ENCODE measurements at places on chromosomes 7 and 10.

DNA sequence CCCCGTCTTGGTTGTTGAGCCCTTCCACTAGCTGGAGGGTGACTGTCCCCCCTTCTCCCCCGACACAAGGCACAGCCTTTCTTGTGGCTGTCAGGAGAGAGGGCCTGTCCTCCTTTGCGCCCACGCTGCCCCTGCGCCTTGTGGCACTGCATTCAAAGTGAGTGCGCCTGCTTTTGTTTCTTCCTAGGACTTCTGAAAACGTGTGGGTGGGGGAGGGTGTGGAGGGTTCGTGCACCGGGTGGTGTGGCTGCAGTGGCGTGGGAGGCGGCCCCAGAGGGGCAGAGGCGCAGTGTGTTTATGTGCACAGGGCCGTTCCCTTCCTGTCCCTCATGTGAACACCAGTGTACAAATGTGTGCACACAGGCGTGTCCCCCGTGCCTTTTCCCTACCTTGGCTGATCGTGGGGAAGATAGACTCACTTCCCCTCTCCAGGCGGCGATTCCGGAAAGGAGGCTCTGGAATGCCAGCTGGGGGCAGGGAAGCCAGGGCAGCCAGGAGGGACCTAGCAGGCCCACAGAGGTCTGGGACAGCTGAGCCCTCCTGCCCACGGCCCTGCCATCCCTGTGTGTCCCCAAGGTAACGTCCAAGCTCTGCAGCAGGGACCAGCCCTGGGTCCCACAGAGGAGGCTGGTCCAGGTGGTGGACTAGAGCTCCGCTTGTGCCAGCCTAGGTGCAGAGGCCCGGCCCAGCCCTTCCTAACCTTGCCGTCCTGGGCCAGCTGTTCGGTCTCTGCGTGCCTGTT lies 88.8 kb downstream of the LHPP start:
- DNase-seq: no peak

DNA sequence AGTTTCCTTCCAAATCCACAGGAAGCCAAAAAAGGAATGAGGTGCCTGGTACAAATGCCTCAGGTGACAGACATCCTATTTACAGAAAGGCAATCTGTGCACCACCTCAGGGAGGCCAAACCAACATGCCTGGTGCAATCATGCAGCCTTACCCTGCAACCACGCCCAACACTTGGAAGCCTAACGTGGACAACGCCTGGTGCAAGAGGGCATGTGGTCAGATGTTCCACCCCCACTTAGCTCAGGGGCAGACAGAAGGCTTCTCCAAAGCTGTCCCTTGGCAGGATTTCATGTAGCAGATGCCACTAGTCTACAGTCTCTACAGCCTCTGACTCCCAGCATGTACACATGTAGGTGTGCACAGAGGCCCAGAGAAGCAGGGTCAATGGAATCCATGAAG lies 89.5 kb downstream of the KCNMA1 start:
- no peak for DNase-seq

DNA sequence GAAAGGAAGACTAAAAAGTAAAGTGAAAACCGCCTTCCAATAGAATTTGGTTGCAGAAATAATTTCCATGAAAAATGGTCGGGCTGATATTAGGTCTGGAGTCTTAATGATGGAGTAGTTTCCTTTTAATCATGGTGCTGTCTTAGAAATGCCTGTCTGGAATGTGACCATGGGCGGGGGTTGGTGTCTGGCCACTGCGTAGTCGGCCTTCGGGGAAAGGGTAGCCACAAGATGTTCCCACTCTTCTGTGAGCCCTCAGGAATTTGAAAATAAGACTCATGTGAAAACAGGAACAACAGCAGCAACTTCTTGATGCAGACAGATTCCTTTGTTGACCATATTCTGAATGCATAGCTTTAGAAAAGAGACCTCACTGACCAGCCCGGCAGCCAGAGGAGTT lies 176.8 kb downstream of the KIAA1217 start:
- DNase-seq: peak; percentile 99

DNA sequence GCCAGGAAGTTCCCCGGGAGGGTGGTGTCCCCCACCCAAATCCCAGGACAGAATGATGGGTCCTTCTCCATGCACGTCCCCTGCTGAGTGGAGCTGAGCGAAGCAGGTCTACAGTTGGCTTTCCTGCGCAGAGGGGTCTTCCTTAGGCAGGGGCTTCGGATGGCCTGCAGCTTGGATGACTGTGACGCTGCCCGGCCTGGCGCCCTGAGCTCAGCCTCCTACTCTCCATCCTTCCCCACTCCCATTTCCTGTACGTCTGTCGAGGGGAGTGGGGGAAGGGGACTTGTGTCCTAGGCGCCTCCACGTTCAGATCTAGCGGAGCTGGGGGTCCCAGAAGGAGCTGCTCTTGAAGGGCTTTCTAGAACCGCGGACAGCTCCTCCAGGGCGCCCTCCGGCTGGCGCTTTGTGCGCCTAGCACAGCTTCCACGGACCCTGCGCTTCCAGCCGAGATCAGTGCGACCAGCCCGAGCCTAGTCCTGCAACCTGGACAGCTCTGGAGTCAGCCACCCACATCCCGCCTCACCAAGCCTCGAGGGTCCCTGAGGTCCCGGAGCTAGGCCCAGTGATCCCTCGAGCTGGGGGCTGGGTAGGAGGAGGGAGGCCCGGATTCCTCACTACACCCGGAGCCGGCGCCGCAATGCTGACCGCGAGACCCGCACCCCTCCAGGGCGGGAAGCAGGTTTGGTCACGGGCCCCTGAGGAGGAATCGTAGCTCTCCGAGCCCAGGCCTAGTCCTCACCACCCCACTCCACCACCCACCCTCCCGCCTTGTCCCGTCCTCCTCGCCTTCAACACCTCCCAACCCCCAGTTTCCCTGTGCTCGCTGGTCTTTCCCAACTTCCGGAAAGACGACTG lies 1.9 kb downstream of the GRID1 start:
- no peak for DNase-seq

- DNase-seq: peak; percentile 69
Observed at GRCh38 chr7:157337316-157338149, 729 bp downstream of the DNAJB6 start.

DNA sequence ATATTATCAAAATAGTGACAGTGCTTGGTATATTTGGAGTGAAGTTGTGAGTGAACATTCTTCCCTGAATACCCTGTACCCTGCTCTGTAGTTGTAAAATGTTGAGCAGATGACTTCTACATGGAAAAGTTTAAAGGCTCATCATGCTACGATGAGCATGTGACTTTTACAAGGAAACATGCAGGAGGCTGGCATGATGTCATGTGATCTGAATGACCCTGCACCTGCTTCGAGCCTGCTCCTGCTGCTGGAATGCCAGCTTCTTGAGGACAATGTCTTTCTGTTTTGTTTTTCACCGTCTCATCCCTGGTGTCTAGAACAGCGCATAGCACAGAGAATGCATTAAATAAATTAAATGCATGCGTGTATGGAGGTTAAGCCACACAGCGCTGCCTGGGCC lies 5.4 kb upstream of the INPP5A start:
- DNase-seq: no peak

- no peak for DNase-seq
Observed at GRCh38 chr10:110033701-110034235, 26.0 kb downstream of the ADD3 start.

GRCh38 chr7:5679048-5679812 lies 102.2 kb downstream of the RNF216 start:
- DNase-seq: no peak

DNA sequence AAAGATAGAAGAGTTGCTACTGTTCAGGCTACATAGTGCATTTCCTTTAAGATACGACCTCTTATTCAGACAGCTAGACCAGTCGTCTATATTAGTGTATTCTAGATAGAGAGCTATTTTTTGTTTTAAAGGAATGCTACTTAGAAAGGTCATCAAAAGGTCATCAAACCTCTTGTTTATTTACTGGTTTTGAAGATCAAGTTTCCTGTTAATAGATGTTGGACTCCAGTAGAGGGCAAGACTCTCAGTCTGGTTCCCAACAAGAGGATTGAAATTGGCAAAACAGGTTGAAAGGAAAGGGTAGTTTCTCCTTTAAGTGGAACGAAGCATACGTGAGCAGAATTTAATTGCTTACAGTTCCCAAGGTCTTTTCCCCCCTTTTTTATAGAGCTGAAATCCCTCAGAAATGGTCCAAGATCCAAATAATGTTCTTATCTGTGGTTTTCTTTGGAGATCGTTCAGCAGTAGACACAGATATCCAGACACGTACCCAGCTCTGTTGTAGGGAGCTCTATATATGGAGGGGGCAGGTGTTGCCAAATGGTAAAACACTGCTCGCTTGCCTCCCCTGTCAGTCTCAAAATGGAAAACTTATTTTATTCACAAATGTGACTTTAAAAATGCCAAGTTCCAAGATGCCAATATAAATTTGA lies 37.2 kb downstream of the BAMBI start:
- DNase-seq: peak; percentile 38

- DNase-seq: no peak
Observed at GRCh38 chr7:69843653-69844052, 245.4 kb downstream of the AUTS2 start.

DNA sequence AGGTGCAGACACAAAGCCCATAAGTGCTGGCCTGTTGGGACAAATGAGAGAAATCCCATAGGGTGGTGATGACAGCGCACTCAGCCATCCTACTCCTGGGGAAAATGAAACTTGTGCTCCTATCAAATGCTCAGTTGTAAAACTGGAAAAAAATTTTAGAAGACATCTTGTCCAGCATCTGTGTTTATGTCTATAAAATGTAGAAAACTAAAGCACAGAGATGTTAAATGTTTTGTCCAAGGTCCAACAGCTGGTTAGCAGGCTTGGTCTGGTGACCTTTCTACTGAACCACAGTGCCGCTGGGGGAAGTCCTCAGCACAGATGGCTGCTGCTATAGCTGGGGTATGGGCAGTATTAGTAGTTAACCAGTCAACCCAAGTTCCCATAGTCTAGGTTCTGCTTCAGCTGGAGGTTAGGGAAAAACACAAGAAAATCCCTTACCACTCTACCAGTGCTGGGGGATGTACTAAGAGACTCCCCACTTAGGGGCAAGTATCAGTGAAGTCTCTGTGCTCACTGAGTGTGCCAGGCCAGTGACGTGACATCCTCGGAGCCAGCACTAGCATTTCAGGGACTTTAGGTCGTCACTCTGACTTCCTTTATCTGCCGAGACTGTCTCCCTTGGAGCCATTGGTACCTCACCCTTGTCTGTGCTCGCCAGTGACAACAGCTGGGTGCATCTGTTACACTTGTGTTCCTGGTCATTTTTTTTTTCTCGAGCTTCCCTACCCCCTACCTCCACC lies 1.9 kb downstream of the TSPAN33 start:
- DNase-seq: no peak

GRCh38 chr10:132158122-132158741 lies 28.5 kb upstream of the DPYSL4 start:
- DNase-seq: no peak

GRCh38 chr7:122572706-122573105 lies 126.2 kb downstream of the RNF133 start:
- no peak for DNase-seq

GRCh38 chr7:80719261-80719660 lies 80.8 kb downstream of the CD36 start:
- peak; percentile 87 for DNase-seq

DNA sequence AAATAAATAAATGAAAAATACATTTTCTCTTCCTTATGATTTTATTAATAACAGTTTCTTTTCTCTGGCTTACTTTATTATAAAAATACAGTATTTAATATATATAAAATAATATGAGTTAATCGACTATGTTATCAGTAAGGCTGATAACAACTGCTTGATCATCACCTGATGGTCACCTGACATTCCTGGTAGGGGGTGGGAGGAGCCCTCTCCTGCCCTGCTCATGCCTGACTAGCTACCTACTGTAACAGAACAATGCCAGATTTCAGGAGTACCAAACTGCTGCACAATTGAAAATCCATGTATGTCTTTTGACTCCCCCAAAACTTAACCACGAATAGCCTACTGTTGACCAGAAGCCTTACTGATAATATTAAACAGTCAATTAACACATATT lies 1.3 kb upstream of the APBB1IP start:
- DNase-seq: no peak

DNA sequence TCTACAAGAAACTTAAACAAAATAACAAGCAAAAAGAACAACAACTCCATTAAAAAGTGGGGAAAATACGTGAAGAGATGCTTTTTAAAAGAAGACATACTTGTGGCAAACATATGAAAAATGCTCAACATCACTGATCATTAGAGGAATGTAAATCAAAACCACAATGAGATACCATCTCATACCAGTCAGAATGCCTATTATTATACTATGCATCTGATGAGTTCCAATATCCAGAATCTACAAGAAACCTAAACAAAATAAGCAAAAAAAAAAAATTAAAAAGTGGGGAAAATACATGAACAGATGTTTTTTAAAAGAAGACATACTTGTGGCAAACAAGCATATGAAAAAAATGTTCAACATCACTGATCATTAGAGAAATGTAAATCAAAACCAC lies 29.6 kb upstream of the AKR1C3 start:
- DNase-seq: peak; percentile 52

GRCh38 chr10:116925056-116925455 lies 75.8 kb downstream of the ENO4 start:
- no peak for DNase-seq

DNA sequence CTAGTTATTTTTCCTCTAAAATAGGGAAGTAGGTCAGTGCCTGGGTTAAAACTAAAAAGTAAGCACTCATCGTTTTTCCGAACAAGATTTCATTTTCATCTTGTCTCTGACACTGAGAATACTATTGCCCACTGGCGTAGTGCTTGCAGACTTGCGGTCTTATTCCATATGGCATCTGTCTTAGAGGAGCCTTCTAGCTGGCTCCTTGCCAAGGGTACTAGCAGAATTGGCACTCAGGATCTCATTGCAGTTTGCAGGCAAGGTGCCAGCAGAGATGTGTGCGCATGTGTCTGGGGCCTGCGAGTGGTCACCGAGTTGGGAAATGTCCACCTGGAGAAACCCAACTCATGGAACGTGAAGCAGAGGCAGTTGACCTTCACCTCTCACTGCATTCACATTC lies 143.4 kb downstream of the CELF2 start:
- no peak for DNase-seq

DNA sequence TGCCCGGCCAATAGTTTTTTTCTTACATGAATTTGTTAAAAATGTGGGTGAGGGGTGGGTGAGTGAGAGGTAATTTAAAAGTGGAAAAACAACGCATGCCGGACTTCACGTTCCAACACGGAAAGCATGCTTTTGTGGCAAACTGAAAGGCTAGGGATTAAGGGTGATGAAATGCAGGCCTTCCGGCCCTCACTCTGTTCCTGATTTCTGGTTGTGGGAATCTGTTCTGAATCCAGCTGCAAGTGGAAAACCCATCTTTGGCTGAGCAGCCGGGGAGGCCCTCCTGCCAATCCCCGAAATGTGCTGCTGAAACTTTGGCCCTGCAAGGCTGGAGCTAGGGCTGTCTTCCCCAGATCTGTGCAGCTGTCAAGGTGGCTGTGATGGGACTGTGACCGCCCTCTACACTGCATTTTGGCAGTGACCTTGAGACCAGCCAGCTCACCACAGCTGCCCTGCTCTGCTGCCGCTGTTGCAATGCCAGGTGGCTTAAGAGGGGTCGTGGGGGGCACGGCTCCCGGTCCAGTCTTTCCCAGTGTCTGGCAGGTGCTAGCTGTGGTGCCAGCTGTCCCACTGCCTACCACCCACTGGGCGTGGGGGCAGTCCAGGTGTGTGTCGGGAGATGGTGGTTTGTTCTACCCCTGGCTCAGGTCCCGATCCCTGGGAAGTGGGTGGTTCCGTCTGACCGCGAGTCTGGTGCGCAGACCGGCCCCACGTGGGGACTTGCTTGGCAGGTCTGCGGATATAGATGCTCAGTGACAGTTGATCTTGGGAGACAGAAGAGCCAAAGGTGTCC lies 39.0 kb downstream of the TET1 start:
- peak; percentile 89 for DNase-seq

Measured in iris pigment epithelial cell (primary cell).